ENCODE measurements at places on chromosomes 16 and 17. TPM values are rescaled to one million over a fixed set of nuclear protein-coding genes. Genes with fewer than 3 reads are reported as not detected.

- no peaks in the 10 kb centered on the region for H3K36me3 ChIP-seq
- peak; percentile 32 for DNase-seq
- H3K27ac ChIP-seq = peak overlapping the region; percentile 94
Observed at GRCh38 chr16:11498683-11499082, 88.0 kb downstream of the LITAF start.

GRCh38 chr17:79810130-79811010 lies 13.5 kb upstream of the CBX8 start:
- no peaks in the 10 kb centered on the region for H3K36me3 ChIP-seq
- no peaks in the 10 kb centered on the region for H3K27me3 ChIP-seq
- H3K4me1 ChIP-seq = peaks cover 23% of the 10 kb centered on the region
- no peak overlapping the region for H3K27ac ChIP-seq
- H3K4me3 ChIP-seq = peak overlapping the region; percentile 15

GRCh38 chr16:75011634-75012307 lies 12.9 kb downstream of the ZNRF1 start:
- no peak for DNase-seq
- H3K36me3 ChIP-seq = no peaks in the 10 kb centered on the region
- peaks cover 36% of the 10 kb centered on the region for H3K4me1 ChIP-seq
- H3K4me3 ChIP-seq = peak overlapping the region; percentile 4
- peak overlapping the region; percentile 58 for H3K27ac ChIP-seq
- no peaks in the 10 kb centered on the region for H3K27me3 ChIP-seq

DNA sequence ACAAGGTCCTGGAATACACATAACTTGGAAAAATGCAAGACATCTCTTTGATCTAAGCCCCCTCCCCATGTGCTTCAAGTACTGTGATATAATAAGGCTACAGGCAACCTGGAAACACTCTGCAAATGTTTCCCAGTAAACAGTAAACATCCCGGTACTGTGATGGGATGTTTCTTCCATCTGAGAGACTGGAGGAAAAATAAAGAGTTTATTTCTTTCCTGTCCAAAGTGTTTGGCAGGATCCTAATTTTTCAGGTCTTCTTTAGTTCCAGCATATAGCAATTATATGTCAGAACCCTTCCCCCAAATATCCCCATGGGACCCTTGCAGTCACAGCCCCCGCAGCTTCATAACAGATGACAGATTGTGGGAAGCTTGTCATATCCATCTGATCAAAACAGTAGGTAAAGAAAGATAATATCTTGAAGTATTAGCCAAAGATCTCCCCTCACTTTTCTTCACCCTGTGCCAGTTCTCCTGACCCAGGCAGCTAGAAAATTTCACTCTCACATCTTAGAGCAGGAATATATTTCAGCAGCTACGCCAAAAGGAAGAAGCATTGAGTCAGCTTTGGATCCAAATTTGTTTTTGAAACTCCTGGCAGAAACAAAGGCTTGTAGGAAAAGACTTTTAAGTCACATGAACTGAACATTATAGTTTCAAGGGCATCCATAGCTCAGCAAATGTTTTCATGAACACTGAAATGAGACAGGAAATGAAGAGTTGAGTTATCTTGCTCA lies 141.3 kb downstream of the HS3ST3A1 start:
- no peak overlapping the region for H3K4me3 ChIP-seq
- H3K36me3 ChIP-seq = no peaks in the 10 kb centered on the region
- H3K27me3 ChIP-seq = no peaks in the 10 kb centered on the region
- H3K4me1 ChIP-seq = no peaks in the 10 kb centered on the region
- H3K27ac ChIP-seq = no peak overlapping the region

GRCh38 chr17:31758646-31759045 lies 100.4 kb downstream of the COPRS start:
- no peaks in the 10 kb centered on the region for H3K4me1 ChIP-seq
- no peaks in the 10 kb centered on the region for H3K36me3 ChIP-seq
- H3K27me3 ChIP-seq = no peaks in the 10 kb centered on the region
- H3K27ac ChIP-seq = no peak overlapping the region
- no peak for DNase-seq

DNA sequence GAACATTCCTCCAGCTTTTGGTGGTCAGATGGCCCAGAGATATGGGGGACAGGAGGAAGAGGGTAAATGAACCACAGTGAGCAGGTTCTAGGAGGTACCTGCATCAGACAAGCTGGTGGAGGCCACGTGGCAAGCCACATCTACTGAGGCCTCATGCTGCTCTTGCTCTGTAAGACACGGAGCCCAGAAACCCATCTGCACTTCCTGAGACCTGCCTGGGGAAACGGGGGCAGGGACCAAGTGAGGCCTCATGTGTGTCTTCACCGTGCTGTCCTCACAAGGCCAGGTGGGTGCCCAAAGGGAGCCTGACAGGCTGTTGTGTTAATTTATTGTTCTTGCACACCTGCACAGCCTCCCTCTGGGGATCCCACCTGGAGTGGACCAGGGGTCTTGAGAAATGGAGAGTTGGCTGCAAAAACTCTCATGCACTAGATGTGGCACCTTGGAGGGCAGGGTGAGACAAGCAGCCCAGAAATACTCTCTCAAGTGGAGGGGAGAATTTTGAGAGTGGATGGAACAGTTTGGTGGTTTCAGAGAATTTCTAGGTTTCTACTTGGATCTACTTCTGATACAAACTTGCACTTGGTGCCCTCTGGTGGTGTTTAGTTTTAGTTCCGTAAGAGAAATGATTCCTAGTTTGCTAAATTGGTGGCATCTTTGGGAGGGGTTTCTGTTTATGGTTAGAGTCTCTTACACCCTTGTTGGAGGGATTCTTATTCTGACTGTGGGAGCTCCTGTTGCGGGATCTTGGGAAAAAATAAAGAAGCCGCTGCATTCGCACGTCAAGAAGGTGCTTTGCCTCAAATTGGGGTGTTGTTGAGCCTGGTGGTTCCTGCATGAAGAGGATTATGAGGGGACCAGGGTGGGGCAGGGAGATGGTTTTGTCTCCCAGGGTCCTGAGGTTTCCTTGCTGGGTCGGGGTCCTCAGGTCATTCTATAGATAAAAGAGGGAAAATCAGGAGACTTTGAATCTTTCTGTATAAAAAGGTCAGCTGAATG lies 47.5 kb downstream of the SLC6A2 start:
- no peak overlapping the region for H3K4me3 ChIP-seq
- DNase-seq = no peak
- no peak overlapping the region for H3K27ac ChIP-seq
- H3K36me3 ChIP-seq = no peaks in the 10 kb centered on the region
- no peaks in the 10 kb centered on the region for H3K27me3 ChIP-seq

GRCh38 chr17:74748529-74749278 lies at the start of gene NHERF1:
Gene NHERF1 (plus strand): TSS chr17:74748628. CDS start chr17:74748847, 219 bp downstream.
- H3K36me3 ChIP-seq = no peaks in the 10 kb centered on the region
- H3K27ac ChIP-seq = peak within 1 kb of the TSS; percentile 73
- H3K4me3 ChIP-seq = peak within 1 kb of the TSS; percentile 80
- peaks cover 11% of the 10 kb centered on the region for H3K4me1 ChIP-seq

GRCh38 chr16:23871924-23872323 lies 36.1 kb downstream of the PRKCB start:
- DNase-seq = no peak
- no peak overlapping the region for H3K4me3 ChIP-seq
- H3K27me3 ChIP-seq = no peaks in the 10 kb centered on the region
- H3K4me1 ChIP-seq = no peaks in the 10 kb centered on the region
- no peak overlapping the region for H3K27ac ChIP-seq
- no peaks in the 10 kb centered on the region for H3K36me3 ChIP-seq

DNA sequence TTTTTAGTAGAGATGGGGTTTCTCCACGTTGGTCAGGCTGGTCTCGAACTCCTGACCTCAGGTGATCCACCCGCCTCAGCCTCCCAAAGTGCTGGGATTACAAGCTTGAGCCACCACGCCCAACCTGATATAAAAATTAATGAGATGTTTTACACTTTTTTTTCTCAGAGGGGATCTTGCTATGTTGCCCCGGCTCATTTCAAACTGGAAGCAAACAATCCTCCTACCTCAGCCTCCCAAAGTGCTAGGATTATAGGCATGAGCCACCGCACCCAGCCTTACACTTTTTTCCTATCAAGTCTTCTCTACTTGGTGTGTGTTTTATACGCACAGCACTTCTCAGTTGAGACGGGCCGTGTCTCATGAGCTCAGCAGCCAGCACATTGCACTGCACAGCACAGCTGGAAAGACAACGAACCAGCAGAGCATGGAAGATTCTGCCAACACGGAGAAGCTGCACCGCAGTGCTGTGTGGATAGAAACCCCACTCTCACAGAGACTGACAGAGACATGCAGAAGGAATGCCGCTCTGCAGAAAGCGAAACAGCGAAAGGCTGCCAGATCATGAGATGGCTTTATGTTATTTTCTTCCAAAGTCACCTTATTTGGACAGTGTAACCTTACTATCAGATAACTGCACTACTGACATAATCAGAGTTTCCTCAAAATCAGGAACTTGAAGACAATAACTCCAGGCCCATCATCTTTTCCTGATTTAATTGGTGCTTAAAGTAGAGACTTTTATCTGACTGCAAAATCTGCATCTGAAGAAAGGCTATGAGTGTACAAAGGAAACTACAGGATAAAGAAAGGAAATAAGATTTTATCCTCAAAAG lies 6.5 kb upstream of the QRICH2 start:
- no peaks in the 10 kb centered on the region for H3K4me1 ChIP-seq
- no peak overlapping the region for H3K27ac ChIP-seq

DNA sequence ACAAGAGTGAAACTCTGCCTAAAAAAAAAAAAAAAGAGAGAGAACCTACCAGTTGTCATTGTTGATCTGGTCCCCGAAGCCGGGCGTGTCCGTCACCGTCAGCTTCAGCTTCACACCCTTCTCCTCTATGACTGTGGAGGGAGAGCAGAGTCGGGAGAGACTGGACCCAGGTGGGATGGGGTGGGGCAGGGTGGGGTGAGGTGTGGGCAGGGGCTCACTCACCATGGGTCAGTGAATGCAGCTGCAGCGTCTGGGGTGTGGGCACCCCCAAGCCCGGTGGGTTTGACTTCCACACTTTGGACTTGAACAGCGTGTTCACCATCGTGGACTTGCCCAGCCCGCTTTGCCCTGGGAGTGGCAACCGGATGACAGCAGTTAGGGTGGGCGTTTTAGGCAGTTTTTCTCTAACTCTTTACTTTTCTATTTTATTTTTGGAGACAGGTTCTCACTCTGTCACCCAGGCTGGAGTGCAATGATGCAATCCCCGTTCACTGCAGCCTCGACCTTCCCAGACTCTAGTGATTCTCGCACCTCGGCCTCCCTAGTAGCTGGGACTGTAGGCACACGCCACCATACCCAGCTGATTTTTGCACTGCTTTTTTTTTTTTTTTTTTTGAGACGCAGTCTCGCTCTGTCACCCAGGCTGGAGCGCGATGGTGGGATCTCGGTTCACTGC lies 2.2 kb downstream of the SEPTIN12 start:
- H3K4me1 ChIP-seq = no peaks in the 10 kb centered on the region
- DNase-seq = no peak
- no peaks in the 10 kb centered on the region for H3K27me3 ChIP-seq
- H3K27ac ChIP-seq = no peak overlapping the region
- no peaks in the 10 kb centered on the region for H3K36me3 ChIP-seq

DNA sequence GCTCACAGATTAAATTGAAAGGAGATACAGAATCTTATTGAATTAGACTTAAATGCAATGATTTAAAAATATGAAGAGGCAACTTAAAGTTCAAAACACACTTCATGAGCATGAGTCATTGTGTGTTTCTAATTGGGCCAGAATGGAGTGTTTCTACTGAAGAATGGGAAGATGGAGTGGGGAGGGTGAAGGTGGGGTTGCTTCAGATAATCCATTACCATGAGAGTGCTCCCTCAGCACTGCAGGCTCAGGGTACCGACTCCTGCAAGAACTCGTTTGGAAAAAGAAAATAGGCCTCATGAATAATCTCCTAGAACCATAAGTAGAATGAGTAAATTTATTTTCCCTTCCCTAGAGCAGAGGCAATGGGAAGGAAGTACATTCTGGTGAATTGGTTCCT lies 372.8 kb downstream of the TOX3 start:
- H3K27ac ChIP-seq = no peak overlapping the region
- no peak for DNase-seq
- no peak overlapping the region for H3K4me3 ChIP-seq
- H3K4me1 ChIP-seq = no peaks in the 10 kb centered on the region

DNA sequence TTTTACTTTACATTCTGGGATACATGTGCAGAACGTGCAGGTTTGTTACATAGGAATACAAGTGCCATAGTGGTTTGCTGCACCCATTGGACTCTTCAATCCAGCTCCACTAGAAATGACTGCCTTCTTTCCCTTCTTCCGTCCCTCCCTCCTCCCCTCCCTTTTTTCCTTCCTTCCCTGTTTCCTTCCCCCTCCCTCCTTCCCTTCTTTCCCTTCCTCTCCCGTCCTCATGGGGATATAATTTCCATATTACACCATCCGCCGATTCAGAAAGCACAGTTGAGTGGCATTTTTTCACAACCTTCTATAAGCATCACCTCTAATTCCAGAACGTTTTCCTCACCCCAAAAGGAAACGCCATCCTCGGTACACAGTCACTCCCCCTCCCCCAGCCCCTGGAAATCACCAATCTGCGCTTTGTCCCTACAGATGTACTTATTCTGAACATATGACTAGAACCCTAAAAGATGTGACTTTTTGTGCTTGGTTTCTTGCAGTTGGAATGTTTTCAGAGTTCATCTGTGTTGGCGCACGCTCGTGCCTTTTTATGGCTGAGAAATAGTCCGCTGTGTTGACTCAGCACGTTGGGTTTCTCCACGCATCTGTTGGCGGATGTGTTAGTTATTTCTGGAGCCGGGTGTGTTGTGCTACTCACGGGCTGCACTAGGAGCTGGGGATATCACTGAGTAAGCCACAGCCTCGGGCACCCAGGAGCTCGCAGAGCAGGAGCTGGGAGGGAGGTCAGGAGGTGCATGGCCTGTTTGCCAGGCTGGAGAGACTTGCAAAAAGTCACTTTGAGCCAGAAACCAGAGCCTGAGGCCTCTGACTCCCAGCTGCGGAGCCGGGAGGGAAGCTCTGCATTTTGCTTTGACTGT lies 336.4 kb downstream of the SEC14L1 start:
- H3K27ac ChIP-seq = peak overlapping the region; percentile 75
- no peaks in the 10 kb centered on the region for H3K27me3 ChIP-seq
- H3K4me3 ChIP-seq = peak overlapping the region; percentile 8
- peak; percentile 85 for DNase-seq
- H3K4me1 ChIP-seq = peaks cover 51% of the 10 kb centered on the region

Gene CPD
- total RNA-seq = 18.6 TPM

Gene FADS6
- not detected for total RNA-seq

Gene KRTAP2-3
- total RNA-seq = not detected

Gene GCSH
- total RNA-seq = 51.5 TPM

Gene AOC2
- total RNA-seq = 0.55 TPM

Gene CMTM1
- total RNA-seq = not detected
